ENCODE measurements at places on chromosomes 2 and 18. TPM values are rescaled to one million over a fixed set of nuclear protein-coding genes. Genes with fewer than 3 reads are reported as not detected.
A peak's percentile ranks its signal among the peaks of the same experiment; 100 is the strongest.

The CHRND gene
- total RNA-seq: not detected

The POTEI gene
- not detected for total RNA-seq

The VSNL1 gene
- total RNA-seq: not detected

The LINC00305 gene
- total RNA-seq: not detected

The LYPD6B gene
- not detected for total RNA-seq

The PLGLB2 gene
- total RNA-seq: 2.7 TPM

The SERPINB10 gene
- not detected for total RNA-seq

The CROCC2 gene
- not detected for total RNA-seq

The KCNS3 gene
- not detected for total RNA-seq

The NT5DC4 gene
- not detected for total RNA-seq

DNA sequence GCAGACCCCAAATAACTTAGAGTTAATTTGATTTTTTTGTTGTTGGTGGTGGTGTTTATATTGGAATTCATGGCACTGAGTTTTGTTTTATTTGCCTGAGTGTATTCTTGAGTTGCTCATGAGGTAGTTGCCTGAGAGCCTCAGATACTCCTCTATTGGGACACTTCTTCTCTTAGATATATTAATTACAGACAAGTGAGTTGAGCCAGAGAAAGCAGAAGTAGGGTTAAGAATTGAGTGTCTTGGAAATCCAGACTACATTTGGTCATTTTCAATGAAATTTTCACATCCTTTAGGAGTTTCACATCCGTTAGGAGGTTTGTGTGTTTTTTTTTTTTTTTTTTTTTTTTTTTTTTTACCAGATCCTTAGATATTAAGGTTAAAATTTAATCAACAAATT is 29.0 kb downstream of the FMNL2 start:
- no peak for DNase-seq
- peaks cover 3% of the 10 kb centered on the region for H3K4me1 ChIP-seq
- no peak overlapping the region for H3K4me3 ChIP-seq
- H3K36me3 ChIP-seq: no peaks in the 10 kb centered on the region
- peaks cover 6% of the 10 kb centered on the region for H3K27me3 ChIP-seq
- H3K27ac ChIP-seq: no peak overlapping the region

DNA sequence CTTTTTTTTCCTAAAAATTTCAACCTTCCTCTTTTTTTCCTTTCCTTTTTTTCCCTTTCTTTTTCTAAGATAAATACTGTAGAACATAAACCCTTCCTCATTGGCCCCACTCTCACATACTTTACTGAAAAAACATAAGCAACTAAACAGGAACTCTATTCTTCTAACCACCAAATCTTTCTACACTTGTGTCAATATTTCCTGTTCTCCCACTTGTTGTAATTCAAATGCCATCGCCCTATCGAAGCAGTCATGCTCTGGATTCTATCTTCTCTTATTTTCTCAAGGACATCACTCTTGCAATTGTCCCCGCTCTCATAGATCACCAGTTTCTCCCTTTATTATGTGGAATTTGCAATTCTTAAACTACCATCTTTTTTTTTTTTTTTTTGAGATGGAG is 20.2 kb upstream of the SSB start:
- DNase-seq: no peak
- no peak overlapping the region for H3K4me3 ChIP-seq
- H3K4me1 ChIP-seq: peaks cover 5% of the 10 kb centered on the region
- peaks cover 3% of the 10 kb centered on the region for H3K27me3 ChIP-seq
- no peak overlapping the region for H3K27ac ChIP-seq

- peak overlapping the region; percentile 82 for H3K27ac ChIP-seq
- peak; percentile 34 for DNase-seq
- H3K4me1 ChIP-seq: peaks cover 29% of the 10 kb centered on the region
- no peaks in the 10 kb centered on the region for H3K36me3 ChIP-seq
These were observed 13.2 kb downstream of the ITM2C start for GRCh38 chr2:230877759-230878598.

- no peaks in the 10 kb centered on the region for H3K36me3 ChIP-seq
- H3K4me1 ChIP-seq: no peaks in the 10 kb centered on the region
- H3K27me3 ChIP-seq: peaks cover 11% of the 10 kb centered on the region
- no peak for DNase-seq
These were observed 22.4 kb downstream of the SERPINB12 start for GRCh38 chr18:63564561-63564960.

- H3K36me3 ChIP-seq: peaks cover 2% of the 10 kb centered on the region
These were observed 332.3 kb upstream of the HS6ST1 start for GRCh38 chr2:128651000-128651399.

GRCh38 chr2:34729845-34730244 is 1130.7 kb upstream of the FAM98A start:
- no peaks in the 10 kb centered on the region for H3K36me3 ChIP-seq

- peaks cover 56% of the 10 kb centered on the region for H3K36me3 ChIP-seq
- H3K27me3 ChIP-seq: no peaks in the 10 kb centered on the region
- H3K4me3 ChIP-seq: peak overlapping the region; percentile 95
- DNase-seq: no peak
- peaks cover 83% of the 10 kb centered on the region for H3K4me1 ChIP-seq
These were observed 941 bp downstream of the ZAP70 start for GRCh38 chr2:97714084-97714949.

GRCh38 chr18:12154361-12154760 is 60.7 kb downstream of the ANKRD62 start:
- H3K4me3 ChIP-seq: no peak overlapping the region
- no peak for DNase-seq
- H3K36me3 ChIP-seq: no peaks in the 10 kb centered on the region
- H3K27ac ChIP-seq: no peak overlapping the region
- H3K27me3 ChIP-seq: peaks cover 25% of the 10 kb centered on the region

DNA sequence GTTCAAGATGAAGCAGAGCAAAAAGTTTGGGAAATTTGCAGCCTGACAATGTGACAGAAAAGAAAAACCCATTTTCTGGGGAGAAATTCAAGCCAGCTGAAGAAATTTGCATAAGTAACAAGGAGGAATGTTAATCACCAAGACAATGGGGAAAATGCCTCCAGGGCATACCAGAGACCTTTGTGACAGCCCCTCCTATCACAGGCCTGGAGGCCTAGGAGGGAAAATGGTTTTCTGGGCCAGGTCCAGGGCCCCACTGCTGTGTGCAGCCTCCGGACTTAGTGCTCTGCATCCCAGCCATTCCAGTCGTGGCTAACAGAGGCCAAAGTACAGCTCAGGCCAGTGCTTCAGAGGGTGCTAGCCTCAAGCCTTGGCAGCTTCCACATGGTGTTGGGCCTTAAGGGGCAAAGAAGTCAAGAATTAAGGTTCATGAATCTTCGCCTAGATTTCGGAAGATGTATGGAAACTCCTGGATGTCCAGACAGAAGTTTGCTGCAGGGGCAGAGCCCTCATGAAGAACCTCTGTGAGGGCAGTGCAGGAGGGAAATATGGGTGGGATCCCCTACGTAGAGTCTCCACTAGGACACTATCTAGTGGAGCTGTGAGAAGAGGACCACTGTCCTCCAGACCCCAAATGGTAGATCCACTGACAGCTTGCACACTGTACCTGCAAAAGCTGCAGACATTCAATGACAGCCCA is 314.1 kb upstream of the TRIB2 start:
- peaks cover 3% of the 10 kb centered on the region for H3K36me3 ChIP-seq
- H3K4me3 ChIP-seq: no peak overlapping the region
- H3K4me1 ChIP-seq: no peaks in the 10 kb centered on the region
- H3K27me3 ChIP-seq: peaks cover 7% of the 10 kb centered on the region
- no peak for DNase-seq

- DNase-seq: no peak
- no peaks in the 10 kb centered on the region for H3K36me3 ChIP-seq
- H3K27ac ChIP-seq: no peak overlapping the region
- H3K4me3 ChIP-seq: no peak overlapping the region
These were observed 131.1 kb downstream of the FAM161A start for GRCh38 chr2:61722800-61723199.

GRCh38 chr2:48508461-48509124 is 21.4 kb upstream of the STON1 start:
- no peak overlapping the region for H3K4me3 ChIP-seq
- no peaks in the 10 kb centered on the region for H3K27me3 ChIP-seq
- peaks cover 27% of the 10 kb centered on the region for H3K4me1 ChIP-seq
- H3K36me3 ChIP-seq: peaks cover 57% of the 10 kb centered on the region
- DNase-seq: no peak

GRCh38 chr2:113795405-113795920 is 39.0 kb upstream of the SLC35F5 start:
- no peaks in the 10 kb centered on the region for H3K27me3 ChIP-seq
- no peak overlapping the region for H3K27ac ChIP-seq
- H3K4me3 ChIP-seq: no peak overlapping the region

- no peaks in the 10 kb centered on the region for H3K27me3 ChIP-seq
- no peak for DNase-seq
- H3K4me3 ChIP-seq: peak overlapping the region; percentile 88
These were observed 1.4 kb downstream of the SMC6 start for GRCh38 chr2:17752246-17752645.

- H3K36me3 ChIP-seq: peaks cover 12% of the 10 kb centered on the region
- H3K4me3 ChIP-seq: no peak overlapping the region
- no peaks in the 10 kb centered on the region for H3K4me1 ChIP-seq
These were observed 63.8 kb downstream of the STRN start for GRCh38 chr2:36902385-36903120.

DNA sequence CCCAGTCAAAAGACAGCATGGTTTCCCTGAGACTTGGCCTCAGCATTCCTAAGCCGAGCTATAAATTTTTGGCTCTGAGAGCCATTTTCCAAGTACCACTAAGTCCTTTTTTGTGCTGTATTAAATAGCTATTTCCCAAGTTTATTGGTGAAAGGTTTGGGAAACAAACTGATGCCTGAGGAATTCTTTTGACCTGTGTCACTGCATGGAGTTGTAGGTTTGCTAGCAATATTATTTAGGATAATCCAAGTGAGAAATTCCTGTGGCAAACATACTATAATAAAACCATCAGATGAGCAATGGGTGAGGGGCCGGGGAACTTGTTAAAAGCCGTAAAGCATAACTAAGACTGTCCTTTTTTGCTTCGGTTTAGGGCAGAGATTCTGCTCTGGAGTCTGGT is 28.4 kb downstream of the ARHGAP28 start:
- no peaks in the 10 kb centered on the region for H3K36me3 ChIP-seq
- no peaks in the 10 kb centered on the region for H3K4me1 ChIP-seq
- H3K4me3 ChIP-seq: no peak overlapping the region
- no peak overlapping the region for H3K27ac ChIP-seq

DNA sequence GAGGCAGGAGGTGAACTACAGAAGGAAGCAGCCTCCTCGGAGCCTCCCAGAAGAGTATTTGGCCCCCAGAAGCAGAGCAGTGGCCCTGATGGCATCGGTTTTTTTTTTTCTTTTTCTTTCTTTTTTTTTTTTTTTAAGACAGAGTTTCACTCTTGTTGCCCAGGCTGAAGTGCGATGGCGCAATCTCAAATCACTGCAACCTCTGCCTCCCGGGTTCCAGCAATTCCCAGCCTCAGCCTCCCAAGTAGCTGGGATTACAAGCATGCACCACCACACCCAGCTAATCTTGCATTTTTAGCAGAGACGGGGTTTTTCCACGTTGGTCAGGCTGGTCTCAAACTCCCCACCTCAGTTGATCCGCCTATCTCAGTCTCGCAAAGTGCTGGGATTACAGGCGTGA is 34.8 kb upstream of the NCKAP5 start:
- no peak for DNase-seq
- no peaks in the 10 kb centered on the region for H3K27me3 ChIP-seq
- no peak overlapping the region for H3K27ac ChIP-seq
- H3K4me1 ChIP-seq: no peaks in the 10 kb centered on the region
- H3K4me3 ChIP-seq: no peak overlapping the region
- no peaks in the 10 kb centered on the region for H3K36me3 ChIP-seq

GRCh38 chr18:75213611-75214331 is 3.2 kb downstream of the TSHZ1 start:
- H3K4me3 ChIP-seq: peak overlapping the region; percentile 2
- peaks cover 62% of the 10 kb centered on the region for H3K4me1 ChIP-seq
- no peaks in the 10 kb centered on the region for H3K27me3 ChIP-seq
- H3K27ac ChIP-seq: no peak overlapping the region

DNA sequence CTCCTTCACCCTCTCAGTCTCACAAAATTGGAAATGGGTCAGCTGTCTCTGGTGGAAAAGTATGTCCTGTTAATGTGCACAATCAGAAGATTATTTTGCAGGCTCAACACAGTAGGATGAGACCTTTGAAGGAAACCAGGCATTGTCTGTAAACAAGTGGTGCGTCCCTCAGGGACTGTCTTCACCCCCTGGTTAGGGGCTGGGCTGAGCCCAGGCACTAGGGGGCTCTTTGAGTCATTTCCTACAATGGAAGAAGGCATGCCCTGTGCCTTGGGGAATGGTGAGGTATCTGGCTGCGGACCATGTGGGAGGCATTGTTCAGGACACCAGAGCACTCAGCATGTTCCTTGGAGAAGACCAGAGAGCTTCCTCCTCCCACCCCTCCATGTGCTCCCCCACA is 26.8 kb downstream of the PKDCC start:
- H3K27me3 ChIP-seq: peaks cover 16% of the 10 kb centered on the region
- no peak overlapping the region for H3K4me3 ChIP-seq
- H3K36me3 ChIP-seq: no peaks in the 10 kb centered on the region
- H3K27ac ChIP-seq: no peak overlapping the region

GRCh38 chr2:129887688-129888266 is 91.7 kb upstream of the RAB6C start:
- H3K27ac ChIP-seq: no peak overlapping the region
- no peak for DNase-seq
- no peak overlapping the region for H3K4me3 ChIP-seq
- no peaks in the 10 kb centered on the region for H3K4me1 ChIP-seq
- H3K36me3 ChIP-seq: no peaks in the 10 kb centered on the region

- no peak overlapping the region for H3K4me3 ChIP-seq
- H3K27me3 ChIP-seq: peaks cover 35% of the 10 kb centered on the region
- peaks cover 9% of the 10 kb centered on the region for H3K4me1 ChIP-seq
- DNase-seq: peak; percentile 52
- H3K27ac ChIP-seq: no peak overlapping the region
These were observed 49.3 kb upstream of the RAB6D start for GRCh38 chr2:131413148-131413747.

Measured in activated CD4-positive, alpha-beta T cell treated with anti-CD3 and anti-CD28 coated beads, Interleukin-2, amount 10 ng/mL, durations not matched to agents 7 days and 5 days (primary cell).